ENCODE measurements at places on chromosomes 16 and 17.

GRCh38 chr17:78318843-78319242 is 41.0 kb downstream of the SOCS3 start:
- DNase-seq = no peak

DNA sequence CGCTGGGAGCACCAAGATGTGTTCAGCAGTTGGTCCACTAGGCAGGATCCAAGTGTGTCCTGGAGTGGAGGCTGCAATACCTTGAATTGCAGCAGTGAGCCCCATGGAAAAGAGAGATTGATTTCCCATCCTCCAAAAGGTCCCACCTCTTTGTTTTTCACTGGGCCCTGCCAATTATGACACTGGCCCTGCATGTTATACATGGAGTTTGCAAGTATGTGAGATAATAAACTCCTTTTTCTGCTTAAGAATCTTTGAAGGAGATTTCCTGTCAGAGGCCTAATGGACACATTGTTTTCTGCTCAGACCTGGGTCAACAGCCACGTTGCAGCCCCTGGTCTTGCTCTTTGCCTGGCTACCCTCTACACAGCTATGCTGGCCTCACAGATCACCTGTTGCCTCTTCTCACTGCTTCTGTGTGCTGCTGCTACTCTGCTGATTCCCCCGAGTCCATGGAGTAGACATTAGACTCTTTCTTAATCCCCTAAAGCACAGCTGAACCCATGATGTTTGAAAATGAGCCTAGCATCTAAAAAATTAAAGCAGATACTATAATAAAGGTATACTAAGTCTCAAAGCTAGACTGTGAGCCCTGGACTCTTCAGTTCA is 341.9 kb upstream of the CDH11 start:
- no peak for DNase-seq

- DNase-seq = no peak
These were observed 1386.5 kb upstream of the CDH8 start for GRCh38 chr16:63422715-63423114.

GRCh38 chr17:44220213-44221083 is 973 bp upstream of the UBTF start:
- peak; percentile 29 for DNase-seq

- DNase-seq = no peak
These were observed 15.7 kb upstream of the DHX8 start for GRCh38 chr17:43467981-43468581.

Data from neural crest cell (in vitro differentiated cells).